ENCODE measurements at places on chromosomes 7 and 10. TPM values are rescaled to one million over a fixed set of nuclear protein-coding genes. Genes with fewer than 3 reads are reported as not detected.

The NRF1 gene
- 7.8 TPM for total RNA-seq

The IFIT2 gene
- 4.2 TPM for total RNA-seq

The NKX2-3 gene
- not detected for total RNA-seq

DNA sequence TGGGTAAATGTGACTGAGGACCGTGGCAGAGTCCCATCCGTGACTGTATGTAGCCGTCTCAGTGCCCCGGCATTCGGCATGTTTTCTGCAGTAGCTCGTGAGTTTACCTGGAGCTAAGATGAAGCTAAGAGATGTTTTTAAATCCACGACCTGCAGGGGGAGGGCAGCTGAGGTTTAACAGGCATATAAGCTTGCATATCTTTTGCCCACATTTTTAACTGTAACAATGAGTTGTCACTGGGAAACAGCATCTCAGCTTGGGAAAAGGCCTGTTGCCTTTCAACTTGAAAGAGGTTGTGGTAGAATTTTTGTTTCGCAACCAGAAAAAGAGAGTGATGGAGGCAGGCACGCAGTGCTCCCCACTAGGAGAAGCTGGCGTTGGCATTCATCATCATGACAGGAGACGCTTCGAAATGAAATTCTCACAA lies 77.7 kb downstream of the CELF2 start:
- no peak for DNase-seq

GRCh38 chr7:92691578-92691977 lies 101.4 kb upstream of the FAM133B start:
- DNase-seq, result no peak

DNA sequence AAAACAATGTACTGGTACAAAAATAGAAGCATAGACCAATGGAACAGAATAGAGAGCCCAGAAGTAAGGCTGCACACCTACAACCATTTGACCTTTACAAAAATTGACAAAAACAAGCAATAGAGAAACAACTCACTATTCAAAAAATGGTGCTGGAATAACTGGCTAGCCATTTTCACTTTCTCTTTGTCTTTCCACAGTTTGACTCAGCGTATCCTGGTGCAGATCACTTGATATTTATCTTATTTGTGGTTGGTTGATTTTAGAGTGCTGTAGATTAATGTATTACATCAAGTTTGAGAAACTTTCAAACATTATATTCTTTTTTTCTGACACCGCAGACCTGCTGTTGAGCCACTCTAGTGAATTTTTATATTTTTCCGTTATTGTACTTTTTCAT lies 381.4 kb downstream of the DGKB start:
- no peak for DNase-seq

DNA sequence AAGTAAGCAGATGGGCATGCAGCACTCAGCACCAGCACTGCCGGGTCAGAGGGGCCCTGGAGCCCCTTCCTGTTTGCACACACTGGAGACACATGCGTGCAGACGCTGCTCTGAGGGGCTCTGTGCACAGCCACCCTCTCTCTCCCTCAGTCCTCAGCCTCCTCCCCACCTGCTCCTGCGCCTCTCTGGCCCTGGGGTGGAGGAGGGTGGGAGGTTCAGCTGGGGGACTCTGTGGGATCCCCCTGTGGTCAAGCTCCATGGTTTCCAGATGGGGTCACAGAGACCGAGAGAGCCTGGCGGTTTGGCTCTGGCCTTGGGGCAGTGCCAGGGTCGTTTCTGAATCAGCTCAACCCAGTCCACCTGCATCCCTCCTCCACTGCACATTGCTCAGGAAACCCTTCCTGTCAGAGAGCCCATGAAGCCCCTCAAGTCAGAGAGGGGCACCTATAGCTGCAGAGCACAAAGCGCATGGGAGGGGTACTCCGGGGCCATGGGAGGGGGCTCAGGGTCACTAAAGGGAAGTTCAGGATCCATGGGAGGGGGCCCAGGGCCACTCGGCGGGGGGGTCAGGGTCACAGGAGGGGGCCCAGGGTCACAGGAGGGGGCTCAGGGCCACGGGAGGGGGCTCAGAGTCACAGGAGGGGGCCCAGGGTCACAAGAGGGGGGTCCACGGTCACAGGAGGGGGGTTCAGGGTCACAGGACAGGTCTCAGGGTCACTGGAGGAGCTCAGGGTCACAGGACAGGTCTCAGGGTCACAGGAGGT lies 161.7 kb downstream of the ADARB2 start:
- no peak for DNase-seq

- DNase-seq, result peak; percentile 61
Measured at GRCh38 chr7:149827089-149827981, 10.8 kb upstream of the ZNF862 start.

- peak; percentile 95 for DNase-seq
Measured at GRCh38 chr7:100837099-100837836, 9.9 kb upstream of the EPHB4 start.

- no peak for DNase-seq
Measured at GRCh38 chr7:56105508-56105907, 768 bp downstream of the CHCHD2 start.

DNA sequence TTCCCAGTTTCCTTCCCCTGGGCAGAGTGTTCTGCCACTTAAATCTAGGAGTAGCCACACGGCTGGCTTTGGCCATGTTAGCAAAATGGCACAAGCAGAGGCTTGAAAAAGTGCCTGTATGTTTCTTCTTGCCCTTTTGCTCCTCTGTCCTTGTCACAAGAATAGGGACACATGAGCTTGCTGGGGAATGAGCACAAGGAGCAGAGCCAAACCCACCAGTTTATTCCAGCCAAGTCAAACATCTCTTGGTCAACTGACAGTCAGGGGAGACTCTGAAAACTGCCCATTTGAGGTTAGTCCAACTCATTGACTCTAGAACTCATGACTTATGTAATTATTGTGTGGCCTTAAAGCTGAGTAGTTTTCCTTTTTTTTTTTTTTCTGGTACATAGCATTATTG lies 739.7 kb upstream of the FZD8 start:
- no peak for DNase-seq

GRCh38 chr7:46853451-46853850 lies 728.5 kb downstream of the TNS3 start:
- no peak for DNase-seq

- no peak for DNase-seq
Measured at GRCh38 chr10:76667408-76668370, 969.9 kb downstream of the KCNMA1 start.

DNA sequence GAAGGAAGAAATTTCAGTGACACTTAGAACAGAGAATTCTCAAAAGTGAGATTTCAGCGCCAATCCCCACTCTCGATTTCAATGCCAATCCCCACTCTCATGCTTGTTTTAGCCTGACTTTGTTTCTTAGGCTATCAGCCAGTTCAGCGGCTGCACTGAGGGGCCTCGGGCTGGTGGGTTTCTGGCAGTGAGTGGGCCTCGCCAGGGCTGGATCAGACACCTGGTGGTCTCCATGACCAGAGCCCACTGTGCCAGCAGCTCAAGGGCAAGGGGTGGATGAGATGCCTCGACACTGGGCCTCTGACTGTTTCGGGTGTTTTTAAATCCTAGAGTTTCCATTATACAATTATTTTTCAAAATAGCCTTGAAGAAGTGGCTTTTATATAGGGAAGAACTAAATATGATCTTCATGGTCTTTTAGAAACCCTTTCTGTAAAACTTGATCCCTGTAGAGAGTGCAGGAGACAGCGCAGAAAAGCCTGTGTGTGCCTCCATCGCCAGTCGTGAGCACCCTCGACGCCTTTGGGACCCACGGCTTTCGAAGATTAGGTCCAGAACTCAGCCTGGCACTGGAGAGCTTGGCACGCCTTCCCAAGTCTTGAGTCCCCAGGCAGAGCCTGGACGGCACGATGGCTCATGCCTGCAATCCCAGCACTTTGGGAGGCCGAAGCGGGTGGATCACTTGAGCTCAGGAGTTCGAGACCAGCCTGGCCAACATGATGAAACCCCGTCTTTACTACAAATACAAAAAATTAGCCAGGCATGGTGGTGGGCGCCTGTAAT lies 76.2 kb downstream of the INPP5A start:
- no peak for DNase-seq

DNA sequence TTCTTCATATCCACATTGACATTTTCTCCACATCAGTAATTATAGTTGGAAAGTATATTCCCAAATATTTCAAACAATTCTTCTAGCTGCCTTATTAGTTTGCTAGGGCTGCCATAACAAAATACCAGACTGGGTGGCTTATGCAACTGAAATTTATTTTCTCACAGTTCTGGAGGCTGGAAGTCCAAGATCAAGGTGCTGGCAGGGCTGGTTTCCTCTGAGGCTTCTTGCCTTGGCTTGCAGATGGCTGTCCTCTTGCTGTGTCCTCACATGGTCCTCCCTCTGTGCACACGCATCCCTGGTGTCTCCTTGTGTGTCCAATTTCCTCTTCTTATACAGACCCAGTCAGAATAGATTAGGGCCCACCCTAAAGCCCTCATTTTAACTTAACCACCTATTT lies 34.5 kb downstream of the DOCK4 start:
- DNase-seq, result no peak

DNA sequence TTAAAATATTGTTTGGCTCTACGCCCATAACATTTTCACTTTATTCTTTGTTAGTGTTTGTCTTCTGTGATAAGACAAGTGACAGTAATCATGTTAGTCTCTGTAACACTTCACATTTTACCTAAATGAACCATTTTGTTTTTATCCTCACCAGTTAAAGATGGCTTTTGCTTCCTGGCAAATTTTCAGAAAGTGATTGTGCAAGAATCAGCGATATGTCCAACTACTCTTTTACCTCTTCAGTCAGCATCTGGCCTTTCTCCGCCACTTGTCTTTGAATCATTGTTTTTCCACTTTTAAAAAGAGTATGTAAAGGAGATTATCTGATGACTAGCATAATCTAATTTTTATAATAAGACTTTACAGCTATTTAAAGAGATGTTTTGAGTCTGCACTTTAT lies 3.5 kb downstream of the DGKB start:
- DNase-seq, result no peak

- DNase-seq, result no peak
Measured at GRCh38 chr10:73529089-73529832, 33.4 kb upstream of the PPP3CB start.
